ENCODE measurements at places on chromosomes 5 and 9. TPM values are rescaled to one million over a fixed set of nuclear protein-coding genes. Genes with fewer than 3 reads are reported as not detected.

Gene TMEFF1
- 1.3 TPM for total RNA-seq

Gene BRINP1
- total RNA-seq: not detected

Gene SPAG8
- total RNA-seq: 2.4 TPM

Gene SPINK6
- total RNA-seq: not detected

Gene KIAA0825
- total RNA-seq: 2.0 TPM

Gene GZMA
- total RNA-seq: not detected

Gene NFIB
- total RNA-seq: 14.1 TPM

Gene FOXI1
- total RNA-seq: not detected

Gene MAMDC2
- total RNA-seq: 2.2 TPM

Gene PCDHB8
- not detected for total RNA-seq

Gene OLFML2A
- total RNA-seq: 4.9 TPM

Gene PCDHA10
- not detected for total RNA-seq

Gene PDLIM4
- 59.6 TPM for total RNA-seq

Gene GDA
- total RNA-seq: under 0.01 TPM

Gene CBY3
- not detected for total RNA-seq

Gene CYFIP2
- total RNA-seq: 10.3 TPM

Gene RLN2
- total RNA-seq: not detected
